Right hindlimb (tissue), 1 donor: ENCODE measurements at places on chromosomes 6 and 20.

DNA sequence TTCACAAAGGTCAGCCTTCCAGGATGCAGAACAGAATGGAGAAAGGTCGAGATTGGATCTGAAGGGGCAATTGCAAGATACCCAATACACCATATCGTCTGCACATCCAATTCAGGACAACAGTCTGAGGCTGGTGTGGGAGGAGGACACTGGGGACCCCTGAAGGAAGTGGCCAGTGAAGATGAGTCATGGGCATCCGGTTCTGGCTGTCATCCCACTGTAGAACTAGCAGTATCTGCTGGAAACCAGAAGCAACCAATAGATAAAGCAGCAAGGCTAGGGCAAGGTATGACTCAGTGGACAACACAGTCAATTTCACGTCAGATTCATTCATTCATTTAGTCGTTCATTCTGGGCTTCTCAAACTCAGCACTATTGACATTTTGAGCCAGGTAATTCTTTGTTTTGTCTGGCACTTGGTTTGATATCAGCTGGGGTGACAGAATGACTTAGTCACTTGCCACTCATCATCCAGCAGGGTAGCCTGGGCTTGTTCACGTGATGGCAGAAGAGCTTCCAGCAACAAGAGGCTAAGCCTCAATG, 30.3 kb upstream of the SHLD1 start:
- no peak for DNase-seq

GRCh38 chr6:132725947-132726607, 12.2 kb upstream of the VNN1 start:
- DNase-seq: no peak

DNA sequence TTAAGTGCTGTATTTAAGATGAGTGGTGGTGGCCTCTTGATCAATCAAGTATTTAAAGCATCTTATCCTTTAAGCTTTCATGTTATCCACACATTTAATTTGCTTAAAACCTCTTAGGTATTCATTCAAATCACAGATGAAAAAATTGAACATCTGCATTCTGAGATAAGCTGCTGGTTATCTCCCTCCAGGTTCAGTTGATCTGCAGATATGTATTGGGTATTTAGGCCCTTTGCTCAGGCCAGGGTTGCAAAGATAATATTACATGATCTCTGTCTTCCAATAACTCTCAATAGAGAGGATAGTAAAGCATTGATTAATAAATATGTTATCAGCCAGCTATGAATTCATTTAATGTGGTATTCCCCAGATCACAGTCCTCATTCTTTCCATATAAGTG, 45.9 kb downstream of the RPS12 start:
- no peak for DNase-seq

- no peak for DNase-seq
Measured at GRCh38 chr6:41963371-41963770, 21.8 kb upstream of the CCND3 start.

DNA sequence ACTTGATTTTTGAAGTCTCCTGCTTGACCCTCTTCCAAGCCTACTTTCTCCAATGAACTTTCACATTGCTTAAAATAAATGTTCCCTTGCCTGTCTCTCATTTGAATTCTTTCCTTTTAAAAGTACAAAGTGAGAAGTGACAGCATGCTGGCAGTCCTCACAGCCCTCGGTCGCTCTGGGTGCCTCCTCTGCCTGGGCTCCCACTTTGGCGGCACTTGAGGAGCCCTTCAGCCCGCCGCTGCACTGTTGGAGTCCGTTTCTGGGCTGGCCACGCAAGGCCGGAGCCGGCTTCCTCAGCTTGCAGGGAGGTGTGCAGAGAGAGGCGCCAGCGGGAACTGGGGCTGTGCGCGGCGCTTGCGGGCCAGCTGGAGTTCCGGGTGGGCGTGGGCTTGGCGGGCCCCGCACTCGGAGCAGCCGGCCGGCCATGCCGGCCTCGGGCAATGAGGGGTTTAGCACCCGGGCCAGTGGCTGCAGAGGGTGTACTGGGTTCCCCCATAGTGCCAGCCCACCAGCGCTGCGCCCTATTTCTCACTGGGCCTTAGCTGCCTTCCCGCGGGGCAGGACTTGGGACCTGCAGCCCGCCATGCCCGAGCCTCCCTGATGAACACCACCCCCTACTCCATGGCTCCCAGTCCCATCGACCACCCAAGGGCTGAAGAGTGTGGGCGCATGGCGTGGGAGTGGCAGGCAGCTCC, 31.9 kb downstream of the SERPINB6 start:
- DNase-seq: no peak

DNA sequence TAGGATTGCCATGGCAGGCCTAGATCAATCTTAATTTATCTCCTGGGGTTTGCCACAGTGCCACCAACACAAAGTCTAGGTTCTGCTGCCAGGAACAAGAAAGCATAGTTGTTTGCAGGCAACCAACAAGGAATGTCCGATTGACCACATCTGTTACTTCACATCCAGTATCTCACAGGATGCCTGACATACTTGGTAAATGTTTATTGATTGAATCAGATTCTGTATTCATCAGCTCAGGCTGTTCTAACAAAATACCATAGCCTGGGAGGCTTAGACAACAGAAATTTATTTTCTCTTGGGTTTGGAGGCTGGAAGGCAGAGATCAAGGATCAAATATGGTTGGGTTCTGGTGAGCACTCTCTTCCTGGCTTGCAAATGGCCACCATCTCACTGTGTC, 26.3 kb upstream of the MC3R start:
- no peak for DNase-seq

DNA sequence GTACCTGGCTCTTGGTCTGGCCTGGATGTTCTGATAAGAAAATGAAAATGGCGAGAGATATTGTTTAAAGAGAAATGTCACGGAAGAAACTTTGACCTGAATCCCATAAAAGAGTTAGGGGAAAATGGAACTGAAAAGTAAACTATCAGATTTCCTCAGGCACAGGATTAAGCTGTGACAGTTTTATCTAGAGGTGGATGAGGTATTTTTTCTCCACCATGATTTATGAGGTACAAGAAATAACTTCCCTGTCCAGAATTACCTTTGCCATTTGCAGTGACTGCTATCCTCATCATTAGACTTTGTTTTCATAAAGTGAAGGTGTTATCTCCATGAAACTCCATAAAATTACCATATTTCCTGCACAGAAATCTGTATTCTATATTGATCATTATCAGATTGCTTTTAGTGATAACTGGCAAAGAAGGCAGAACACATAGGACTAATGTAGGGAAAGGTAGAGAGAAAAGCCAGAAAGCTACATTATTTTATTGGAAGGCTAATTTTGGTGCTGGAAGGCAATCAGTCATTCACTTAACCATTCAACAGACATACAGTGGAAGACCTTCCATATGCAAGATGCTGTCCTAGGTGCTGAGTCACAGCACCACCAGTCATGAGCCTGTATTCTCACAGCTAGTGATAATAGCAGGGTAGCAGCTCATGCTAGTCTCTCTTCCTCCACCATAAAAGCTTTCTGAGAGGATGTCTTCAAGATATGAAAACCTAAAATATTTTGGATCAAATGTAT, 427.3 kb upstream of the CITED2 start:
- no peak for DNase-seq

DNA sequence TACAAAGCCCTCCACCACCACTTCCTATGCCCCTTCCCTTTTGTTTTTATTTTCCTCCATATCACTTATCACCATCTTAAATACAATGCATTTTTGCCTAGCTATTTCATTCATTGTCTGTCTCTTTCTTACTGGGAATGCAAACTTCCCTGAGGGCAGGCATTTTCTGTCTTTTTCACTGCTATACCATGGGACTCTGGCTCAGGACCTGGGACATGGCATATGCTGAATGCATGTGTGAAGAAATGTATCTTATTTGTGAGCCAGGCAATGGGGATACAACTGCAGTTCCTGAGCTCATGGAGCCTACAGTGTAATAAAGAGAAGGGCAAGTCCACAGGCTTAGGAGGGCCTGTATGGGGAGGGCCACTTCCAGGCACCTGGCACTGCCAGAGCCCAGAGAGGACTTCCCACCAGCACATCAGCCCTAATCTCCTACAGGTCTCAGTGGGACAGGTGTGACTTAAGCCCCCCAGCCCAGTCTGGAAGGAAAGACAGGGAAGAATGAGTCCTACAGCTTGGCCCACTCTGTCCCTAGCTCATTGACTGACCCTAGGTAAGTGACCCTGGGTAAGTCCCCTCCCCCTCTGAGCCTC, 43.2 kb downstream of the TFEB start:
- peak; percentile 7 for DNase-seq

GRCh38 chr6:20403070-20403765, 1.5 kb downstream of the E2F3 start:
- DNase-seq: peak; percentile 91

DNA sequence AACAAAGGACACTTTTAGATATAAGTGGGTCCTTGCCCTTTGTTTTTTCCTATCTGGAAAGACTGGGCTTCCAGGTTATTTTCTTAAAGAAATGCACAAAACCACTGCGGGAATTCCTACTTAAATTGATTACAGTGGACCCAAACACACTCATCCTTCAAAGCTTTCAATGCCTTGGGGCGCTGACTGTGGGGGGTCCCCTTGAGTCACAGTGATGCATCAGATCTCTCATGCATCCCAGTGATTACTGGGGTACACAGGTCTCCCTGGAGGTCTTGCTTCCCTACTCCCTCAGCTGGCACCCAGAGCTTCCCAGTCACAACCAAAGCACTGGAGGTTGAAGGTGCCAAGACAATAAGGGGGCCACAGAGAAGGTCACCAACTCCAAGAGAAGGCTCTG, 20.7 kb downstream of the ABHD12 start:
- DNase-seq: no peak

GRCh38 chr20:15364781-15365180, 1027.4 kb upstream of the FLRT3 start:
- no peak for DNase-seq

DNA sequence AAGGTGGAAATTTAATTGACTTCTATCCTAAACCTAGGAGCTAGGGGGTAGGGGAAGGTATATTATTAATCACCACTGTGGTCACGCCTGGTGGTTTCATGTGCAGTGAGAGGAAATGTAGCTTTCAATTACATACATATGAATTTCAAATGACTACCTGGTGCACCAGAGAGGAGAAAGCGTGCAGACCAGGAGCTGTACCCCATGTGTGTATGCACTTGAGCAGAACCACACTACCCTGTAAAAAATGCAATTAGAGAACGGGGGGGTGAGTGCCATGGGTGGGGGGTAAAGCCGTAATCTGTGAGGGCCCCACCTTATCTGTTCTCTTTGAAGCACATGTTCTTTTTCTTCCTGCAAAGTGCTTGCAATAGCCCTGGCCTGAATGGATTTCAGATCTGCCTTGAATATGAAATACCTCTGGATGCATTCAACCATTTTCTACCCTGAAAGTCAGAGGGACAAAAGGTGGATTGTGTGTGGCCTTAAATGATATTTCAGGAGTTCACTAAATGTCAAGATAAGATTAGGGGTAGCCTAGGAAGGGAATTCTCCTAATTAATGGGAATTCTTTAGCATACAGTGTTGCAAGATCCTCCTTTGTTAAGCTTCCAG, 30.9 kb upstream of the EDN3 start:
- DNase-seq: no peak

- DNase-seq: no peak
Measured at GRCh38 chr6:21663966-21664313, 70.4 kb downstream of the SOX4 start.

DNA sequence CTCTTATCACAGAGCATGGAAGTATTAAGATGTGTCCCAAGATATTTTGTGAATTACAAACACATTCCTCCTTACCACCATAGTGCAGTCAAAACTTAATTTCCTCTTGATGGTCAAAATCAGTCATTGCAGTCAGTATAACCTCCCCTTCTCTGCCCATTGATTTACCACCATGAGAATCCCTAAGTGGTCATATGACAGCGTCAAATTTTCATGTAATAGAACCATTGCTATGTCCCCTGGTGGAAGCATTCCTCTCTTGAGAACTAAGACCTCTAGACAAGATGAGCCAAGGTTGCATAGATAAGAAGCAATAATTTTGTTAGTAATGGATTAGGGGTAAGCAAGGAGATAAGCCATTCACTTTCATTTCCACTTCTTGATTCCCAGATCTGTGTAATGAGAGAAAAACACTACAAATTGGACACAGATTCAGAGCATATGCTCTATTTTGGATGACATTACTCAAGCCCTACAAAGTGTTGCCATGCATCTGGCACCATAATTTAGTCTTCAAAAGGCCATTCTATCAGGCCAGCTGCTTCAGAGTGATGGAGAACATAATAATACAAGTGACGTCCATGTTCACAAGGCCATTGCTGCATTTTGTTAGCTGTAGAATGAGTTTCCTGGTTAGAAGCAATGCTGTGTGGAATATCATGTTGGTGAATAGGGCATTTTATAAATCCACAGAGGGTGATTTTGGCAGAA, 49.6 kb upstream of the PDE7B start:
- no peak for DNase-seq

DNA sequence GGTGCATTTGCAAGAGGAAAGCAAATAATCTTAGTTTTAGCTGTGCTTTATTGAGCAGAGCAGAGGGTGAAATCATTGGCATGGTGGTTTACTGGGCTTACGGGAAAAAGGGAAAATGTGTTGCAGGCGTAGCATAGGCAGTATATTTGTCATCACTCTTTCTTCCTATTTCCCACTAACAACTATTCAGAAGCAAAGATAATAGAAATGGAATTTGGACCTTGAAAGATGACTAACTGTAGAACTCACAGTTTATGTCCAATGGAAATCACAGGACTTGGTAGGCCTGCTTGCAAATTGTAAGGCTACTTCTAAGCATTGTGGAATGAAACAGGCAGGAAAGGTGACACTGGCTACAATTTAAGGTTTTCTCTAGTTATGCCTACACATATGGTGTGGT, 611.9 kb upstream of the MAN1A1 start:
- no peak for DNase-seq

DNA sequence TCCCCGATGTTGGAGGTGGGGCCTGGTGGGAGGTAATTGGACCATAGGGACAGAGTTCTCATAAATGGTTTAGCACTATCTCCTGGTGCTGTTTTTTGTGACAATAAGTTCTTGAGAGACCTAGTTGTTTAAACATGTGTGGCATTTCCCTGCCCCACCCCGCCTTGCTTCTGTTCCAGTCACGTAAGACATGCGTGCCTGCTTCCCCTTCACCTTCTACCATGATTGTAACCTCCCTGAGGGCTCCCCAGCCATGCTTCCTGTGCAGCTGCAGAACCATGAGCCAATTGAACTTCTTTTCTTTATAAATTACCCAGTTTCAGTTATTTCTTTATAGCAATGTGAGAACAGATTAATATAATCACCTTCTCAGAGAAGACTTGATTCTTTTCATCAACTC, 2.5 kb upstream of the RNF144B start:
- DNase-seq: no peak

DNA sequence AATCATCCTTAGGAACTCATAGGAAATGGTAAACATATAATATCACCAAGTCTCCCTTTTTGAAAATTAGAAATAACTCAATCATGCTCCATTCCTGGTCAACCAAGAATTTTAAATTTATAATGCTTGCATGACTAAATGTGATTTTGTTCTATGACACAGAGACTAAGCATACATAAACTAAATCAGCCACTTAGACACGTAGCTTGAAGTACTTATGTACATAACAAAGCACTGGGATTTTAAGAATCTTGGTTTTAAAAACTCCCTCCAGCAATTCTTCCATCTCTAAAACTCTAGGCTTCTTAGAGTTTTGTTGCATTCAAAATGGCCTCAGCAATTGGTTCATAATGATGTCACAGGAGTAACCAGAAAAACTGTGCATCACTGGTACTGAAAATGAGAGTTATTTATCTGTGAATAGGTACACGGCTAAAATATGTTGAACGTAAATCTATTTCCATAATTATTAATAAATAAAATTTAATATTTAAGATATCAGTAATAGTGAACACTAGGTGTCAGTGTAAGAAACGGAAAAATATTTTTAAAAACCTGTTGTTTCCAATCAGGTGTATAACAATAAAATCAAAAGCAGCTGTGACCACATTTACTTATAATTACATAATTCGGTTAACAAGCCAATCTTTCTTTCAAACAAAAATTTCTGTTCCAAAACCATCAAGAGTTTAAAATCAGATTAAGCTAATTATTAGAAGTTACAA, 241.6 kb upstream of the RUNX2 start:
- DNase-seq: no peak
